ENCODE measurements at places on chromosomes 1 and 21. TPM values are rescaled to one million over a fixed set of nuclear protein-coding genes. Genes with fewer than 3 reads are reported as not detected.
A peak's percentile ranks its signal among the peaks of the same experiment; 100 is the strongest.

Gene ATP1A4
- total RNA-seq, result 0.11 TPM

Gene CD244
- 0.14 TPM for total RNA-seq

Gene ARTN
- 0.14 TPM for total RNA-seq

Gene SLAMF6
- total RNA-seq, result 0.22 TPM

Gene IL6R
- 10.5 TPM for total RNA-seq

Gene LCE1B
- not detected for total RNA-seq

Gene VWA5B1
- total RNA-seq, result 0.16 TPM

Gene CD52
- 2.4 TPM for total RNA-seq

GRCh38 chr1:203671521-203672278 is 45.1 kb downstream of the ATP2B4 start:
- H3K27ac ChIP-seq, result peak overlapping the region; percentile 91
- no peaks in the 10 kb centered on the region for H3K36me3 ChIP-seq

- peaks cover 55% of the 10 kb centered on the region for H3K4me1 ChIP-seq
- no peaks in the 10 kb centered on the region for H3K36me3 ChIP-seq
- peak overlapping the region; percentile 92 for H3K27ac ChIP-seq
- H3K4me3 ChIP-seq, result no peak overlapping the region
Observed at GRCh38 chr1:85316321-85316720, 39.9 kb upstream of the BCL10 start.

DNA sequence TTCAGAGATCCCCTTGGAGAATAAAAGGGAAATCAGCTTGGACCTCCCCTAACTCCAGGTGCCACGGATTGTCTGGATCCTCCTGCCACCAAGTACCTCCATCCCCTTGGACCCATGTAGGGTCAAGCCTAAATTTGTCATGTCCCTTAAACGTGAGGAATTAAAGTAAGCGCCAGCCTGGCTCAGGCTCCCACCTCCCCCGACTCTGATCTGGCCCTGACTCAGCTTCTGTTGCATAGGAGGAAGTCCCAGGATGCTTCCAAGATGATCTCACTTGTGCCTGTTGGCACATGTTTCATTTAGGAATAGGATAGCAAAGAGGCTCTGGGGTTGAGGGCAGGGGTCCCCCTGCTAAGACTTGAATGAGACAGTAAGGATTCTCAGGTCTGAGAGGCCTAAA is 231.9 kb upstream of the JUN start:
- no peak overlapping the region for H3K4me3 ChIP-seq
- peaks cover 61% of the 10 kb centered on the region for H3K4me1 ChIP-seq
- no peak for DNase-seq
- no peak overlapping the region for H3K27ac ChIP-seq
- H3K36me3 ChIP-seq, result no peaks in the 10 kb centered on the region

DNA sequence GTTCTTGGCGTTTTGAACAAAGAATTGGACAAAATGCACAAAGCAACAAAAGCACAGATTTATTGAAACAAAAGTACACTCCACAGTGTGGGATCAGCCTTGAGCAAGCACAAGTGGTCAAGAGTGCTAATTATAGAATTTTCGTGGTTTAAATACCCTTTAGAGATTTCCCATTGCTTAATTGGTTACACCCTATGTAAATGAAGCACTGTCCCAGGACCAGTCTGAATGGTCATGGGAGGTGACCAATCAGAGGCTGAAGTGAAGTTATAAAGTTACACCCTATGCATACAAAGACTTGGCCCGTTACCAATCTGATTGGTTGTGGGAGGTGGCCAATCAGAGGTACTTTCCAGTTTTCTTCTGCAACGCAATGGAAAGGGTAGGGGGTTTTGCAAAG is 223.6 kb downstream of the CENPF start:
- no peak overlapping the region for H3K4me3 ChIP-seq
- DNase-seq, result no peak
- no peaks in the 10 kb centered on the region for H3K36me3 ChIP-seq
- no peak overlapping the region for H3K27ac ChIP-seq
- H3K27me3 ChIP-seq, result no peaks in the 10 kb centered on the region
- no peaks in the 10 kb centered on the region for H3K4me1 ChIP-seq

GRCh38 chr1:23169727-23170335 is 1.2 kb upstream of the LUZP1 start:
- H3K27me3 ChIP-seq, result no peaks in the 10 kb centered on the region
- H3K4me1 ChIP-seq, result peaks cover 48% of the 10 kb centered on the region
- peak overlapping the region; percentile 96 for H3K27ac ChIP-seq
- H3K4me3 ChIP-seq, result peak overlapping the region; percentile 96
- peak; percentile 64 for DNase-seq
- no peaks in the 10 kb centered on the region for H3K36me3 ChIP-seq

GRCh38 chr1:48841461-48841860 is 64.8 kb upstream of the BEND5 start:
- peaks cover 9% of the 10 kb centered on the region for H3K27me3 ChIP-seq
- H3K36me3 ChIP-seq, result no peaks in the 10 kb centered on the region
- H3K4me1 ChIP-seq, result no peaks in the 10 kb centered on the region
- H3K4me3 ChIP-seq, result no peak overlapping the region

- no peak overlapping the region for H3K27ac ChIP-seq
- DNase-seq, result no peak
- H3K4me3 ChIP-seq, result no peak overlapping the region
- H3K4me1 ChIP-seq, result peaks cover 81% of the 10 kb centered on the region
Observed at GRCh38 chr1:214544791-214545190, 6.6 kb downstream of the PTPN14 start.

DNA sequence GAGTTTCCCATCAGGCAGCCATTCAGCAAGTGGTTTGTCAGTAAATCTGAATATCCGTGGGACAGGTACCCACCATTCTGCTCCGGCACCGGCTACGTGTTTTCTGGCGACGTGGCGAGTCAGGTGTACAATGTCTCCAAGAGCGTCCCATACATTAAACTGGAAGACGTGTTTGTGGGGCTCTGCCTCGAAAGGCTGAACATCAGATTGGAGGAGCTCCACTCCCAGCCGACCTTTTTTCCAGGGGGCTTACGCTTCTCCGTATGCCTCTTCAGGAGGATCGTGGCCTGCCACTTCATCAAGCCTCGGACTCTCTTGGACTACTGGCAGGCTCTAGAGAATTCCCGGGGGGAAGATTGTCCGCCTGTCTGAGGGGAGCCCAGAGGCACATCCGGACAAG is 48.4 kb downstream of the B3GALT5 start:
- no peak overlapping the region for H3K4me3 ChIP-seq
- H3K27ac ChIP-seq, result peak overlapping the region; percentile 76
- H3K36me3 ChIP-seq, result no peaks in the 10 kb centered on the region
- no peak for DNase-seq
- peaks cover 18% of the 10 kb centered on the region for H3K4me1 ChIP-seq

DNA sequence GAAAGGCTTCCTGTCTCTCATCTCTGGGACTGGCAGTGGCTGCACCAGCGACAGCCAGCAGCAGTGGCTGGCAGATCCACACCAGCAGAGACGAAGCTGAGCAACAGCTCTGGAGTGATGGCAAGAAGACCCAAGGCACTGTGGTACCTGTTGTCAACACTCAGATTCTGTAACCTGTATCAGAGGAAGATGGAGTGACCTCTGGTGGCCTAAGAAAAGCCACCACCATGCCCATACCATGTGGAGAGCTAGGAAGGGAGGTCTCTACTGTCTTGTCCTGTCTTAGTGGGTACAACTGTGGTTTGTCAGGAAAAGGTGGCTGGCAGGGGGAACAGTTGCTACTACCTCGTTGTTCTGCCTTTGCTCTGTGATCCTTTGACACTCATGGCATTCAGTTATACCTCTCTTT is 22.5 kb upstream of the RHBDL2 start:
- no peak overlapping the region for H3K4me3 ChIP-seq
- no peaks in the 10 kb centered on the region for H3K27me3 ChIP-seq
- no peak for DNase-seq
- H3K36me3 ChIP-seq, result no peaks in the 10 kb centered on the region
- no peaks in the 10 kb centered on the region for H3K4me1 ChIP-seq

DNA sequence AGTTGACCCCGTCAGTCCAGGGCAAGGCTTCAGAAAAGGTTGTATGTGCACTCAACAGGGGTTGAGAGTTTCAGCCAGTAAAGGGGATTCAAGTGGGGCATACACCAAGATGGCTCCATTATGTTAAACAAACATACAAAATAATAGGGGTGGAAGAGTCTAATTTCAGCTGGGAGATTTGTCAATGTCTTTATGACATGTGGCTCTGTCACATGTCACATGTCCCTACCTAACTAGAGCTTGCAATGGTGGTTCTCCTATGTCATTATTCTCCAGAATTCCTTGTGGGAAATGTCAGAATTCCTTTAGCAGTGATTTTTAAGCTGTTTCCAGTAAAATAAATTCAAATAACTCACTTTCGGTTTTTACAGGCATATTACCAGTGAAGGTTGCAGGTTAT is 392.0 kb upstream of the ADGRL4 start:
- no peaks in the 10 kb centered on the region for H3K36me3 ChIP-seq
- no peak overlapping the region for H3K4me3 ChIP-seq
- no peak overlapping the region for H3K27ac ChIP-seq
- no peaks in the 10 kb centered on the region for H3K4me1 ChIP-seq
- no peaks in the 10 kb centered on the region for H3K27me3 ChIP-seq
- no peak for DNase-seq

- H3K27ac ChIP-seq, result no peak overlapping the region
- H3K4me1 ChIP-seq, result peaks cover 48% of the 10 kb centered on the region
- H3K27me3 ChIP-seq, result no peaks in the 10 kb centered on the region
- no peak overlapping the region for H3K4me3 ChIP-seq
Observed at GRCh38 chr1:161121834-161122233, 3.9 kb downstream of the NIT1 start.

DNA sequence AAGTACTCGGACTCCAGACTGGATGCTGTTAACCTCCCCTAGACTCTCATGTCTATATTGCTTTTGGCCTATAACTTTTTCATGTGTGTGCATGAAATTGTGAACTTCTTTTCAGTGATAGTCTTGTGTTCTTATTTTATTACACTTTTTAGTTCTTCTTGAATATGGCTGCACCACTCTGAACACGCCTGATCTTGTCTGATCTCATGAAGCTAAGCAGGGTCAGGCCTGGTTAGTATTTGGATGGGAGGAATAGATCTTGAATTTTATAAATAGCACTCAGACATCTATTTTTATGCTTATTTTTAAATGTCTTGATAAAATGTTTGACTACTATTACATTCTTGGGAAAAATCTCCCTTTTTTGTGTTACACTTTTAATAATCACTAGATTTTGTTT is 22.4 kb downstream of the TCP10L start:
- H3K36me3 ChIP-seq, result no peaks in the 10 kb centered on the region
- H3K27me3 ChIP-seq, result no peaks in the 10 kb centered on the region
- DNase-seq, result no peak
- no peak overlapping the region for H3K4me3 ChIP-seq

GRCh38 chr1:39795651-39796050 is 7.0 kb upstream of the BMP8B start:
- H3K27me3 ChIP-seq, result peaks cover 36% of the 10 kb centered on the region
- H3K27ac ChIP-seq, result no peak overlapping the region
- no peaks in the 10 kb centered on the region for H3K36me3 ChIP-seq
- no peak for DNase-seq
- no peak overlapping the region for H3K4me3 ChIP-seq
- no peaks in the 10 kb centered on the region for H3K4me1 ChIP-seq

DNA sequence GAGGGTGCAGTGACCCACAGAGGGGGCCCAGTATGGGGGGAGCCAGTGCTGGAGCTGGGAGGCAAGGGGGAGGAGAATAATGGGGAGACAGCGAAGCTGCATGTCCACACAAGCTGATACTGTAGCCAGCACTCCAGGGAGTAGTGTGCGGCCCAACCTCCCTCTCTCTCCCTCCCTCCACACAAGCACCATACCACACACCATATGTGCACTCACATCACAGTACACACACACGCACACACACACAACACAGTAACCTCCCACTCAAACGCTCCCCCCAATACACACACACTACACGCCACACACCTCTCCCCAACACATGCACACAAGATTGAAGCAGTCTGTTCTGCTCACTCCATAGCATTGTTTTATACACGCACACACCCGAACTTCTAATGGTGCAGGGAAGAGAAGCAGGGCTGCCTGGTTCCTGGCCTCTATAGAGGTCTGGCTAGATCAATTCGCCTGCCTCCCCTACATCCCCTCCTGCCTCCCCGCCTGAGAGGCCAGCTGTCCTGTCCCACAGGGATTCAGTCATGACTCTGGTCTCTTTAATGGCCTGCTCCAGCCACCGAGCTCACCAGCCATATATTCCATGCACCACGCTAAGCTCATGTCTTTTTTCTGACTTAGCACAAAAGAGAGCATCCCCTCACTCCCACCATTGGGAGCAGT is 3.8 kb downstream of the NCDN start:
- peak overlapping the region; percentile 33 for H3K4me3 ChIP-seq
- DNase-seq, result no peak
- peaks cover 59% of the 10 kb centered on the region for H3K4me1 ChIP-seq
- H3K27ac ChIP-seq, result peak overlapping the region; percentile 70
- H3K36me3 ChIP-seq, result peaks cover 33% of the 10 kb centered on the region

- peaks cover 52% of the 10 kb centered on the region for H3K36me3 ChIP-seq
- H3K4me3 ChIP-seq, result no peak overlapping the region
- H3K27ac ChIP-seq, result peak overlapping the region; percentile 28
- H3K27me3 ChIP-seq, result no peaks in the 10 kb centered on the region
Observed at GRCh38 chr21:32382108-32382644, 10.6 kb downstream of the URB1 start.
